Fibroblast of skin of back (primary cell): ENCODE measurements at places on chromosomes 1 and 21.

GRCh38 chr1:2344744-2345296, 46.5 kb downstream of the MORN1 start:
- DNase-seq: no peak

DNA sequence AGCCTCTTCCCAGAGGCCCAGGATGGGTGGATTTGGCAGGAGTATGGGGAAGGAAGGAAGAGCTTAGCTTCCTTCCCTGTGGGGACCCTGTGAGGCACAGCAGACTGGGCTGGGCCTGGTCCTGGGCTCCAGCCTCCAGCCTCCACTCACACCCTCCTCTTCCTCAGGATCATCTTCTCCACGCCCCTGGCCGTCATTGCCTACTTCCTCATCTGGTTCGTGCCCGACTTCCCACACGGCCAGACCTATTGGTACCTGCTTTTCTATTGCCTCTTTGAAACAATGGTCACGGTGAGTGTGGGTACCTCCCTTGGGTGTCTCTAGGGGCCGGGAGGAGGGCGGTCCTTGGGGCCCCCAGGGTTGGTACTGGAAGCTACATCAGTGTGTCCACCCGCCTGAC, 10.1 kb downstream of the MFSD2A start:
- DNase-seq: no peak

- DNase-seq: no peak
Observed at GRCh38 chr1:184158896-184159681, 107.6 kb downstream of the TSEN15 start.

DNA sequence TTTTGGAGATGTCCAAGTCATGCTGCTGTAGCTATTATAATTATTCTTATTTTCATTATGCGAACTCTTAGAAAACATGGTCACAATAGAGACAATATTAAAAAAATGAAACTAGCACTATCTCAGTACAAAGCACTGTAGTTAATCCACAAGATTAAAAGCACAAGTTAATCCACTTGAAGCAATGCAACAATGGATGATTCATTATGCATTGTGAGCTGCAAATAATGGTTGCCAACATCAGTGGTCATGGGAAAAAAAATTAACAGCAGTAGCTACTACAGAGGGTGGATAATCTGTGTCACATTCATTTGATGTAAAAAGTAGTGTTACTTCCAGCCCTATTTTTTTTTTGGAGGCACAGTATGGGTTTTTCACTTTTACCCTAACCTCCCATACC, 56.7 kb downstream of the DPT start:
- DNase-seq: no peak

- DNase-seq: no peak
Observed at GRCh38 chr1:192108161-192108560, 50.1 kb upstream of the RGS18 start.

DNA sequence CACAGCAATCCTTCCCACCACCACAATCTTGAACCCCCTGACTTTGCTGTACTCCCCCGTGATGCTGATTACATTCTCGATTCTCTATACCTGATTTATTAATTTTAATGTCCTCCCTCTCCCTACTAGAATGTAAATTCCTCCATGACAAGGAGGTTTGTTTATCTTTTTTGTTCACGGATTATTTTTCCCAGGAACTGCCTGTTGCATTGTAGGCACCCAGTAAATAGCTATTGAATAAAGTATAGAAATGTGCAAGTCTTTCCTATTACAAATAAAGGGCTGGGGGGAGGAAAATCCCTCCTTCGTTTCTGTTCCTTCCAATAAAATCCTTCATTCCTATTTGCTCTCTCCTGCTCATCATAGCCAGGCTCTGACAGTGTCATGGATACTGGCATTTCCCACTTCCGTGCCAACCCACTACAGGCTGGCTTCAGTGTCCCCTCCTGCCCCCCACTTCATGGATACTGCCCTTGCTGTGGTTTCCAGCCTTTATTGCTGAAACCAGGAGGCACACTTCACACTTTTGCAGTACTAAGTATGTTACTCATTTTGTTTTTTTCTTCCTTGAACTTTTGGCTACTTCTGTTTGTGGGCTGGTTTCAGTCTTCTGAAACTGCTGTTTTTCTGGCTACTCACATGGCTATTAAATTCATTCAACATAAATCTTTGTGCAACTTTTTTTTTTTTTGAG, 7.5 kb downstream of the KIF1B start:
- DNase-seq: peak; percentile 42

GRCh38 chr21:46061063-46061462, 36.8 kb upstream of the COL6A2 start:
- DNase-seq: no peak

DNA sequence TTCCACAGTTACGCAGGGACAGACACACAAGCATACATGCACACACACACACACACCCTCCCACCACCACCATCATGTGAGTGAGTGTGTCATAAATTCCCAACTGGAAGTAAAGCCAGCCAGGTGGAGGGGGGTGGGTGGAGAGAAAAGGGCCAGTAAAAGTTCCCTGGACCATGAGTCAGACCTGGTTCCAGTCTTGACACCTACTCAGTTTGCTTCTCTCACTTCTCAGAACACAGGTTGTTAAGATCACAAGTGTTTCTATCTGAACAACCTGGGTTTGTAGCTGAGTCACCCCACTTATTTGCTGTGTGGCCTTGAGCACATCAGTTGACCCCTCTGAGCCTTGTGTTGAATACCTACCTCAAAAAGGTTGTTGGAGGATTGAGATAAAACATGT, 9.6 kb downstream of the EPHA10 start:
- no peak for DNase-seq

- no peak for DNase-seq
Observed at GRCh38 chr1:8204826-8205225, 113.1 kb upstream of the SLC45A1 start.

DNA sequence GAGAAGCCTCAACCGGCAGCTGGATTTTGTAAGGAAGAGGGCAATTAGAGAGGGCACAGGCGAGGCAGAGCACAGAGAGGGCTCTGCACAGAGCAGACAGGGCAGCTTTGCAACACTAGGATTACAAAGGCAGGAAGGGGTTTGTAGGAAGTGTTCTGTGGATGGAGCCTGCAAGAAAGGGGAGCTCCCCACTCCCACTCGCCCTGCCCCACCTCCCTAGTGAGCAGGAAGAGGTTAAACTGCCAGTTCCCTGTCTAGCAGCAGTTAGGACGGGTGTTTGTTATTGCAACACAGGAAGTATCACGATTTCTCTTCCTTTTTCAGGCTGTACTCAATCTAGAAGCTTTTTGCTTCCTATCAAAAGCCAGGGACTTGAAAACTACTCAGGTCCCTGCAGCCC, 63.3 kb upstream of the LRRC8D start:
- no peak for DNase-seq

- no peak for DNase-seq
Observed at GRCh38 chr1:84674705-84675104, 15.6 kb downstream of the SSX2IP start.

- peak; percentile 26 for DNase-seq
Observed at GRCh38 chr1:206449565-206449964, 20.7 kb upstream of the IKBKE start.

- no peak for DNase-seq
Observed at GRCh38 chr1:162367772-162368171, 8.9 kb downstream of the SPATA46 start.

GRCh38 chr1:184160236-184160635, 108.7 kb downstream of the TSEN15 start:
- DNase-seq: peak; percentile 50

DNA sequence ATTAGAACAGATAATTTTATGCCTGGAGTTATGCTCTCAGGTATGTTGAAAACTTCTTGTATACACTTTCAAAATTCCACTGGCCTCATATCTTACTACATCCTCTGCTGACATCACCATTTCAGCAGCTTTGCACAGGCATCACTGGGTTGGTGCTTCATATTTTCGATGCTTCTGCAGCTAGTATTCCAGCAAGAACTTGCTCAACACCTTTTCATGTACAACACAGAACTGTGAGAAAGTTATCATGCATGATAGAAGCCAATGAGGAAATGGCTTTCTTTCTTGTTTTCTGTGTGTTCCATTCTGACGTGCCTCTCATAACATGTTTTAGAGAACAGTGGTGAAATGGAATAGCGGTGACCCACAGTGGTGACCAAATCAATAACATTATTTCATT, 5.1 kb upstream of the GBP5 start:
- DNase-seq: no peak

DNA sequence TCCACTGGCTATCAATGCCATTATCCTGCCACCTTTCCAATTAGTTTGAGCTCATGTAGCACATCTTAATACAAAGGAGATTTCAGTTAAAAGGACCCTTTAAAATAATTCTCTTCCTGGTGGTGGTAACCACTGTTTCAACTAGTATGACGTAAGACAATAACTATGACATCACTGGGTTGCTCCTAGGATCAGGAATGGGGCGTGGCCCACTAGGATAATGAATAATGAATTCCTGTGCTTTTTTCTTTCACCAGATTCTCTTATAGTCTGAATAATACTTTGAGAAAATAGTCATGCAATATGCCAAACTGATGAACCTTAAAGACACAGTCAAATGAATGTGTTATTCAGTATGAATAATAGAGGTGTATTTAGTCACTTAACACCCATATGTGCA, 10.6 kb upstream of the KIFAP3 start:
- peak; percentile 38 for DNase-seq

- peak; percentile 34 for DNase-seq
Observed at GRCh38 chr1:118042501-118042900, 113.0 kb downstream of the WDR3 start.

GRCh38 chr1:184824691-184825323, 70.1 kb upstream of the EDEM3 start:
- DNase-seq: no peak

- peak; percentile 96 for DNase-seq
Observed at GRCh38 chr1:92909321-92909720, 51.9 kb downstream of the DIPK1A start.

- DNase-seq: no peak
Observed at GRCh38 chr1:6012529-6013318, 20.5 kb upstream of the NPHP4 start.

GRCh38 chr1:231729544-231729943, 103.0 kb downstream of the DISC1 start:
- peak; percentile 50 for DNase-seq

GRCh38 chr1:17045634-17046333, 8.0 kb downstream of the SDHB start:
- peak; percentile 60 for DNase-seq

DNA sequence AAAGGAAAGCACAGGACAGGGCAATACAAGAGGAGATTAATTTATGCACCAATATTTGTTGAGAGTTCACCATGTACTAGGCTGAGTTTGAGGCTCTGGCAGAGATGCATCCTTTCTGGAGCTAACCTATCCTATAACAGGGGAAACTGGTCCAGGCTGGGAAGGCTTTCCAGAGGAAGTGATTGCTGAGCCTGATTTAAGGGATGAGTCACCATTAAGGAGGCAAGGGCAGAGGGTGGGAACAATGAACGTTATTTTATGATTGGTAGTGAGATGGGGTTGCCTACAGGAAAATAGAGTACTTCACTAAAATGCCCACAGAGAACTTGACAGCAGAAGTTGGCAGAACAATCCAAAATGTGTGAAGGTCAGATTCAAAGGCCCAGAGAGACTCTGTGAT, 141.4 kb downstream of the PLPP3 start:
- DNase-seq: peak; percentile 41

DNA sequence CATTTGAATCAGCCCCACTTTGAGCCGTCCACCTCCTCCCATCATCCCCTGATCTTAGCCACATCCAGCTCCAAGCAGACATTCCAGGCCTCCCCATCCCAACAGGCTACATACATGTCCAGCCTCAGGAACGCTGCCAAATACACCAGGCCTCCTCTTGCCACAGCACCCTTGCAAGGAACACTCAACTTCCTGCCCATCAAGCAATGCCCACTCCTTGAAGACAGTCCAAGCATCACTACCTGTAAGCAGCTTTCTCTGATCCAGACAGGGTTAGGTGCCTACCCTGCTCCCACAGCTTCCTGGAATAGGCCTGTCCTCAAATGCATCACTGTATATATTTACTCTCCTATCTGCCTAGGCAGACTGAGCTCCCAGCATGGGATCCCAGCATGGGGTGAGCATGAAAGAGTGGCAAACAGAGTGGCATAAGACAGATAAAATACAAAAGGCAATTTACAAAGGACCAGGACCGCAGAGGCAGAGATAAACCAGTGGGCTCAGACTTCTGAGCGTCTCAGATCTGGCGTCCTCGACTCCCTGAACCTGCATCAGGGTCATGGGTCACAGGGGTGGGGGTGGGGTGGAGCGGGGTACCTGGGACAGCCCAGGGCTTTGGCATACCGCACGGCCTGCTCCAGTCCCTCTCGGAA, 816 bp downstream of the HYI start:
- peak; percentile 71 for DNase-seq

DNA sequence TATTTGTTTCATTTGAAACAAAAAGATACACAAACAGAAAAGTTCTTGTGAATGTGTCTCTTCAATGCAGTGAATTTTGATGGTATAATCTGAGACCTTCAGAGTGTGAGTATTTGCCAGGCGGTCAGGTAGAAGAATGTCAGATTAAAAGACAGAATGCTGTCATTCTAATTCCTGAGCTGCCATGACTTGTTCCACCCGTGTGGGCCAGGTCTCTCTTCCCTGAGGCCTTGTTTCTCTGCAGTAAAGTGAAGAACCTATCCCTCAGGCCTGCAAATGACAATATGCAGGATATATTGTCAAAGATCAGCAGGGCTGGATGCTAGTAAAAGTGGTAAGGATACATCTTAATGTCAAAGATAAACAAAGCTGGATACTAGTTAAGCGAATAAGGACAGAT, 111.4 kb downstream of the ZP4 start:
- DNase-seq: no peak

DNA sequence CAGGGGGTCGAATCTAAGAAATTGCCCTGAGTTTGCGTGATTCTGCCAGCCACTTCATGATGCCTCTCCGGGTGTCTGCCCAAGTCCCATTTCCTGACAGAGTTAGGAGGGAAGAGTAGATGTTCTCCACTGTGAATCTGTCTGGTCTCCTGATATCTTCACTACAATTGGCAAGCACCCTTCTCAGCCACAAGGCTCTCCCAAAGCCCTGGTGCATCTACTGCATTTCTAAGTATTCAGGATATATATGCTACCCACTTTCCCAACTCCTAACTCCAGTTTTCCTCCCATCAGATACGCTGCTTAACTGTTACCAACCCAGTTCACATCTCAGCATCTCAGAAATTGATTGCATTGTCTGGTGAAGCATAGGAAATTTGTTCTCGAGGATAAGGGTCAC, 25.9 kb upstream of the OVAAL start:
- no peak for DNase-seq

DNA sequence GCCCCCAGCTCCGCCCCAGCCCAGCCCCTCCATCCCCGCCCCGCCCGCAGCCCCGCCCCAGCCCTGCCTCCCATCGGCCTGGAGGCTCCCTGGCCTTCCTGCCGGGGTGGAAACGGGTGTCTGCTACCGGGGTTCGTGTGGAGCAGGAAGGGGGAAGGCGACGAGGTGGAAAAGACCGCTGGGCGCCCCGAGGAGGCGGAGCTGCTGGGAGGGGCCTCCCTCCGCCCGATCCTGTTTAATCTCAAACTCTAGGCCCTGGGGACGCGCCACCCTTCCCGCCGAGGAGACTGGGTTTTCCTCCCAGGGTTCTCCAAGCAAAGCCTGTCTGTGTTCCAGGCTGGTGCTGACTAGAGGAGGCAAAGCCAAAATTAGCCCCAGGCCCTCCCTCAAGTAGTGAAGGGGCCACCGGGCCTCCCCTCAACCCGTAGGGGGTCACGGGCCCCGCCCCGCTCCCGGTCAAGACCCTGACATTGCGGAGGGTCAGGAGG, 16.2 kb upstream of the TTLL10 start:
- peak; percentile 91 for DNase-seq
